T-cell (primary cell): ENCODE measurements at places on chromosomes 5 and 9. TPM values are rescaled to one million over a fixed set of nuclear protein-coding genes. Genes with fewer than 3 reads are reported as not detected.
A peak's percentile ranks its signal among the peaks of the same experiment; 100 is the strongest.

DNA sequence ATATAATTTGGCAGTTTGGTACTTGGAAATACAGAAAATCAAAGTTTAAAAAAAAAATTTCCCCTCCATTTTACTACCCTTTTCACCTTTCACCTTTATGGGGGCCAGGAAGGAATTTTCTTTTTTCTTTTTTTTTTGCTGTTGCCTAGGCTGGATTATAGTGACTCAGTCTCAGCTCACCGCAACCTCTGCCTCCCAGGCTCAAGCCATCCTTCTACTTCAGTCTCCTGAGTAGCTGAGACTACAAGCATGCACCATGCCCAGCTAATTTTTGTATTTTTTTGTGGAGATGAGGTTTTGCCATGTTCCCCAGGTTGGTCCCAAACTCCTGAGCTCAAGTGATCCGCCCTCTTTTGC is 9.1 kb downstream of the CHMP5 start:
- H3K27me3 ChIP-seq, result no peaks in the 10 kb centered on the region
- H3K27ac ChIP-seq, result no peak overlapping the region
- no peak for DNase-seq
- H3K4me1 ChIP-seq, result no peaks in the 10 kb centered on the region
- no peak overlapping the region for H3K4me3 ChIP-seq

DNA sequence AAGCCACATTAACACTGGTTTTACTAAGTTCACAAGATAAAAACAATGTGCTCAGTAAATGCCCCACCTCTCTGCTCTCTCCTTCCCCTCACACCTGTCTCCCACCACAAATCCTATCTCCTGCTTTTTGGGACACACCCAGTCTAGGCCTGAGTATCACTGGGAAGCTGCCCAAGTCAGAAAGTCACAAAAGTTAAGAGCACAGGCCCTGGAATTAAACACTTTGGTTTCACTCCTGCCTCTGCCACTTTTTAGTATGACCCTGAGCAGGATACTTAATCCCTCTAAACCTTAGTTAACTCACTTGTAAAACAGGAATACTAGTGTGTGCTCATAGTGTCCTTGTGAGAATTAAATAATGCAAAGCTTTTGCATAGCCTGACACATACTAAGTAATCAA is 11.3 kb downstream of the C5 start:
- no peak overlapping the region for H3K4me3 ChIP-seq
- H3K36me3 ChIP-seq, result no peaks in the 10 kb centered on the region
- H3K27ac ChIP-seq, result no peak overlapping the region

- H3K36me3 ChIP-seq, result peaks cover 7% of the 10 kb centered on the region
- peaks cover 30% of the 10 kb centered on the region for H3K4me1 ChIP-seq
- peak overlapping the region; percentile 36 for H3K27ac ChIP-seq
- DNase-seq, result peak; percentile 23
- H3K4me3 ChIP-seq, result no peak overlapping the region
- H3K27me3 ChIP-seq, result no peaks in the 10 kb centered on the region
Measured at GRCh38 chr5:179762079-179762780, 29.6 kb downstream of the MAML1 start.

The MARVELD2 gene
- total RNA-seq, result 0.75 TPM
